Activated CD8-positive, alpha-beta T cell treated with anti-CD3 and anti-CD28 coated beads, Interleukin-2, amount 10 ng/mL, durations not matched to agents 7 days and 5 days (primary cell): ENCODE measurements at places on chromosomes 2 and 18. TPM values are rescaled to one million over a fixed set of nuclear protein-coding genes. Genes with fewer than 3 reads are reported as not detected.

LYPD6 gene
- total RNA-seq = not detected

VSNL1 gene
- not detected for total RNA-seq

RAD51AP2 gene
- total RNA-seq = not detected

FAM228B gene
- total RNA-seq = 6.2 TPM

FZD7 gene
- total RNA-seq = not detected
